Suppressor macrophage treated with lipopolysaccharide for 4 hours (primary cell): ENCODE measurements at places on chromosomes 7 and 10.
A peak's percentile ranks its signal among the peaks of the same experiment; 100 is the strongest.

- no peak for DNase-seq
Observed at GRCh38 chr7:18414885-18415284, 80.7 kb upstream of the HDAC9 start.

DNA sequence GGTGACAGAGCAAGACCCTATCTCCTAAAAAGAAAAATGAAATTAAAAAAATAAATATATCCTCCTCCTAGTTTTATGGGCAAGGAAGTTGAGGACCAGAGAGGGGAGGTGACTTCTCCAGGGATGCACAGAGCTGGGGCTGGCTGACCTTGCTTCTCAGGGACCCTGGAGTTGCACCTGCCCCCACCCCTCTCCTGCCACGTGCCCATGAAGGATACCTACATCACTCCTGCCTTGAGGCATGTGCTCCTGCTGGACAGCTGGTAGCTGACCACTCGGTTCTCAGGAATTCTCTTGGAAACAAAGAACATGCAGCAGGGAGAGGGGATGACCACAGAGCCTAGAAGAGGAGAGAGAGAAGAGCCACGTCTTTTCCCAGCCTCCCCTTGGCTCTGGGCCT is 522 bp downstream of the CCL24 start:
- DNase-seq: no peak

- no peak for DNase-seq
Observed at GRCh38 chr7:55513868-55514267, 58.4 kb downstream of the VOPP1 start.

- no peak for DNase-seq
Observed at GRCh38 chr10:12606461-12606860, 257.1 kb downstream of the CAMK1D start.

DNA sequence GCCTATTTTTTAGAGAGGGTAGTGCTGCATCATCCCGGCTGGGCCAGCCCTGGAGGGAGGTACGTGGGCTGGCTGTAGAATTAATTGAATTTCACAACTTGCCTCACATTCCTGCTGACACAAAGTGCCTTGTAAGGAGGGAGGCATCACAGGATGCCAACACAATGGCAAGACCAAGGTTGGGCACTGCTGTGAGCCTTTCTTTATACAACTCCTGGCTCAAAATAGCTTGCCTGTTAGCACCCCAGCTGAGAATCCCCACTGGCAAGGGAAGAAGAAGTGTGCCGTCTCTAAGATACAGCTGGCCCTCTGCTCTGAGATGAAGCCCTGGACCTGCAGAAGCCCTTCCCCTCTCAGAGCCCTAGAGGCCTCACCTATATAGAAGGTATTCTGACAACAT is 873.9 kb downstream of the GRID1 start:
- DNase-seq: no peak

GRCh38 chr10:43199088-43199683 is 60.9 kb downstream of the CSGALNACT2 start:
- no peak for DNase-seq

- peak; percentile 37 for DNase-seq
Observed at GRCh38 chr7:149495785-149496641, 1.6 kb downstream of the ZNF746 start.
